Activated CD4-positive, CD25-positive, alpha-beta regulatory T cell treated with anti-CD3 and anti-CD28 coated beads, Interleukin-2, amount 50 U/mL, for 24 hours (primary cell): ENCODE measurements at places on chromosomes 12 and 14.

DNA sequence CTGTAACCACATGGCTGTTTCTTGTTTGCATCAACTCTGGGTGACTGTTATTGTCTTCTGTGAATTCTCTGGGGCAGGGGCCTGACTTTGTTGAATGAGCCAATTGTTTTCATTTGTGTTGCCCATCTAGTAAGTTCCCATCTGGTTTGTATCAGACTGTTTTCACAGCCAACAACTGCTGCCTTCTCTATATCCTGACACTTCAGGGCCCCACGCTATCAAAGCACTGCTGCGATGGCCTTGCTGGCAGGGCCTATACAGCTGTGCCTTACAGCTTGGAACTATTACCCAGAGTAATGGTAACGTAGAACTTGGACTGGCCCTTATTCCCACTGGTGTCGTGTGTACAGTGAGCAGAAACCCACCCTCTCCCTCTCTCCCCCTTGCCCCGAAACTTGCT, 104.3 kb upstream of the DACT1 start:
- no peak for ATAC-seq

DNA sequence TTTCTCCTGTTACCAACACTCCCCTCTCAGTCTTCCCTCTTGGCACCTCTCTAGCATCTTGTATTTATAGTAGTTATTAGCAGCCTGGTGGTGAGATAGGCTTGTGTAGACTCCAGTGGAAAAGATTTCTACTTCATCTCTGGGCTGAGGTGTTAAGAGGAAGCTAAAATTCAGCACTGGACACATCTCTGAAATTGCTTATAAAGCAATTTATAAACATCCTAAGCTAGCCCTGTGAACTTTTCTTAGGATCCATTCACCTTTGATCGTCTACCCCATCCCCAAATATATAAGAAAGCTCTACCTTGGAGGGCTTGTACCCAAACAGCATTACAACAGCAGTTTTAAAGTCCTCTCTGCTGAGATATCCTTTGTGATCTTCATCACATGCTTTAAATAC, 928 bp downstream of the EFCAB11 start:
- no peak for ATAC-seq

GRCh38 chr12:11877102-11877826, 193.5 kb upstream of the BCL2L14 start:
- ATAC-seq: no peak

DNA sequence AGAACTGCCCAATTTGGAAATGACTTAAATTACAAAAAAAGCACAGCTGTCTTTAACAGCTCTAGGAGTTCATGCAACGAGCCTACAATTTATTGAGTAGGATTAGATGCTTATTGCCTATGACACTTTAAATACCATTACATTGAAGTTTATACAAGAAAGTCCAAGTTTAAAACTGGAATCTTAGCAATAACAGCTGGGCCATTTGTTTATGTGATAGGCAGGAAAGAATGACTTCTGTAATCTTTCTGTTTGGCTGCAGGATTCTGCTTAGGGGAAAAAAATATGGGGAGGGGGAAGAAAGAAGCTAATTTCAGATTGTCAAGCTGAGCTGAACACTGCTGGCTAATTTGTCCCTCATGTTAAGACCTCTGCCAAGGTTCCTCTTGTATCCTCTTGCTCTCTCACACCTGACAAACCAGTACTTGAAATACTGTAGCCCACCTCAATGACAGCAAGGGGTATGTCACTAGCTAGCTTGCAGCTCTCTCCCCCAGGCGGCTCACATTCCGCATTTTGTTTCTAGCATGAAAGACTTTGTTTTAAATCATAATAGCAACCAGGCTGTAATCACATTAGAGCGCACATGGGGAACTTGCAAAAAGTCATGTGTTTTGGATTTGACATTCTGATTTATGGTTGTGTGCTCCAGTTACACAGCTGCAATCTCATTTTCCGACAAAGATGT, 384.8 kb downstream of the BMP4 start:
- no peak for ATAC-seq

DNA sequence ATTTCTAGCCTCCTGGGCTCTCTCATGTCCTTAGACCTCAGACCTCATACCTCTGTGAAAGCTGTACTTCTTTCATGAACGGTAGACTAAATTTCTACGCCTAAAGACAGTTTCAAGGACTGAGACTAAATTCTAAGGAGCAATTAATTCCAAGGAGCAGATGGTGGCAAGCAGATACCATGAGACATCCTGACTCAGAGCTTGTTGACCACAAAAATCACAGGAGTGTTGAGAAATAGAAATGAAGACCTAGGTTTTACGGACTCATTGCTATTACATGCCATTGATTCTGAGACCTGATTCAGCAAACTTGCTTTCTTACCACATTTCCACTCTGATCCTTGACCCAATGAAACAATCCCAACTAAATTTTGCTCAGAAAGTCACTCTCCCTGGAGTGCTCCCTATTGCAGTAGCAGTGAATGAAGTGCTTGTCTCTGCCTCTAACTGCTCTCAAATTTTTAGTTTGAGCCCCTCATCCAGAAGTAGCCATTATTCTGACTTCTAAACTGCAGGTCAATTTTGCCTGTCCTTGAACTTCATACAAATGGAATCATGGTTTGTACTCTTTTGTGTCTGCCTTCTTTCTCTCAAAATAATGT, 52.0 kb downstream of the PEX5 start:
- ATAC-seq: no peak

- no peak for ATAC-seq
Measured at GRCh38 chr12:64616201-64616600, 5.9 kb downstream of the RASSF3 start.

DNA sequence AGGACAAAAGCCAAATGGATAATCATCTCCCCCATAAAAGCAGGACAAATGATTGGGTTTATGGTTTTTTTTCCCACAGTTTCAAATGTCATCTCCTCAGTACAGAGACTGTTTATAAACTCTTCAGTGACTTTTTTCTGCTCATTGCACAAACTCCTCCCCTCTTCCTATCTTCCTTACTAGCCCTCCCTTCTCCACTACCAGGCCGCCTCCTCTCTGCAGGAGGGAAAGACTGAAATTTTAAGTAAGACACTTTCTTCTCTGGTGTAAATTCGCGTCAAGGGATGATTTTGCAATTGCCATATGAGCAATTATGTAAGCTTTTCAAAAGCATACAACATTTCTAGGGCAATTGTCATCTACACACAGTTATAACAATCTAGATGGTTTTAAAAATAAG, 37.0 kb downstream of the BTG1 start:
- no peak for ATAC-seq

DNA sequence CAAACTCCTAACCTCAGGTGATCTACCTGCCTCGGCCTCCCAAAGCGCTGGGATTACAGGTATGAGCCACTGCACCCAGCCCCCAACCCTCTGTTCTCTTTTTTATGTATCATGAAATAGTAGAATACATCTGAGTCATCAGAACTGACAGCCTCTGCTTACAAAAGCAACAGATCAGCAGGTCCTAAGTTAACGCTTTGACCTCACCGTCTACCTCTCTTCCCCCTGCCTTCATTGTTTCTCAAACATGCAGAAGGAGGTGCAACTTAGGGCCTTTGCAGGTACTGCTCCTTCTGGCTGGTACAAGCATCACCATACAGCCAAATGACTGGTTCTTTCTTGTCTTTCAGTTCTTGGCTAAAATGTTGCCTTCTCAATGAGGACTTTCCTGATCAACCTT, 249.2 kb downstream of the PAWR start:
- no peak for ATAC-seq

DNA sequence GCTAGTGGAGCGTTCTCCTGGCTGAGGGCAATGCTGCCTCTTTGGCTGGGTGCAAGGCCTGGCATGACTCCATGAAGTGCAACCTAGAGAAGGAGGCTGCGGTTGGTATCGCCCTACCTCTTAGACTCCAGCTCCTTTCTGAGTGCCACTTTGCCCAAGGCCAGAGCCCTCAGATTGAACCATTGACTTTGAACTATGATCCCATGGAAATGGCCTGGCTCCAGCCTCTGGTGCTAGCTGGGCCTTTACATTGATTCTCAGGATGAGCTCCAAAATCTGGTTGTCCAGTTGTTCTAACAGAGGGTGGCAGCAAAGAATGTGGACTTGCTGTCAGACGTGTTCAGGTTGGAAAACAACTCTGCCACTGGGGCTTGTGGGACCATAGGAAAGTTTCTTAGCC, 16.1 kb upstream of the SMOC1 start:
- ATAC-seq: no peak

- no peak for ATAC-seq
Measured at GRCh38 chr12:60522684-60523400, 927.0 kb downstream of the SLC16A7 start.

DNA sequence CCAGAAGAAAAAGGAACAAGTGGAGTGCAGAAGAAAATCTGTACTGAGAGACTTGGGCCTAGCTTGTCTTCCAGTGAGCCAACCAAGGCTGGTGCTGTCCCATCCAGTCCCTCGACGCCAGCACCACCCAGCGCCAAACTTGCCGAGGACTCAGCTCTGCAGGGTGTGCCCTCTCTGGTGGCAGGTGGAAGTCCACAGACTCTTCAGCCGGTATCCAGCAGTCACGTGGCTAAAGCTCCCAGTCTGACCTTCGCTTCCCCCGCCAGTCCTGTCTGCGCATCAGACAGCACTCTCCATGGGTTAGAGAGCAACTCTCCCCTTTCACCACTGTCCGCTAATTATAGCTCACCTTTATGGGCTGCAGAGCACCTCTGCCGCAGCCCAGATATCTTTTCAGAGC, 15.6 kb downstream of the CIPC start:
- ATAC-seq: no peak

- peak; percentile 28 for ATAC-seq
Measured at GRCh38 chr12:26749781-26750180, 83.2 kb downstream of the ITPR2 start.

GRCh38 chr12:124397807-124398577, 103.1 kb downstream of the RFLNA start:
- no peak for ATAC-seq

- ATAC-seq: no peak
Measured at GRCh38 chr14:69819607-69820006, 22.6 kb upstream of the SLC10A1 start.

GRCh38 chr12:69000540-69001243, 67.7 kb upstream of the CPM start:
- ATAC-seq: no peak

DNA sequence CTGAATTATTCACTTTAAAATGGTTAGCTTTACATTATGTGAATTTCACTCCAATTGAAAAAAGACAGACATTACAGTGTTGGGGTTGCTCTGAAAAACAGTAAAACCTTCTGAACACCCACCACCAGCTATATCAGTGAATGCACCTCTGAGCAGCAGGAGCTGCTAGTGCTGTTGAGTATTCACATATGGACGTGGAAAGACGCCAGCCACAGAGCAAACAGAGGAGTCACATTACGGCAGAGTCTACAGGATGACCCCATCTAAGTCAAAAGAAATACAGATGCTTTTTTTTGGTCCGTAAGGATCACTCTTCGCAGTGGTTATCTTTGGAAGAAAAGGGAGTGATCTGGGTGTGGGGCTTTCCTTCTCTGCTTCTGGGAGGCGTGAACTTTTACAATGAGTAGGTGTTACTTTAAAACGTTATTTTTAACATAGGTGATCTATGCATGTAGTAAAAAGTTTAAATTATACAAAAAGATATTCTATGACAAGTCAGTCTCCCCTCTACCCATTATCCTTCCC, 4.5 kb downstream of the HVCN1 start:
- no peak for ATAC-seq

DNA sequence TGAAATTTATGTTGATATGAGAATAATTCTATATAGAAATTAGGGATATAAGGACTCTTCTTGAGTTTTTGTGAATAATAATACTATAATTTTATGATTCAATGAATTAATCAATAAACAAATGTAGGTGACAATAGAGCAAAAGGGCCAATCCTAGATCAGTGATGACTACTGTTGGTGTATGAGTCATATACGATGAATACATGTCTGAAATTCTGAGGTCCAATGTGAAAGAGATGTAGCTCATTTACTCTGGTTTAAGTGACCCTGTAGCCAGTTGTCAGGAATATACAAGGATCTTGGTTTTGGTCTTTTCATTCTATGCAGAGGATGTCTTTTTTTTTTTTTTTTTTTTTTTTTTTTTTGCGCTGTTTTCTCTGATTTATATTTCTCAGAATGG, 72.1 kb upstream of the RTL1 start:
- ATAC-seq: no peak

DNA sequence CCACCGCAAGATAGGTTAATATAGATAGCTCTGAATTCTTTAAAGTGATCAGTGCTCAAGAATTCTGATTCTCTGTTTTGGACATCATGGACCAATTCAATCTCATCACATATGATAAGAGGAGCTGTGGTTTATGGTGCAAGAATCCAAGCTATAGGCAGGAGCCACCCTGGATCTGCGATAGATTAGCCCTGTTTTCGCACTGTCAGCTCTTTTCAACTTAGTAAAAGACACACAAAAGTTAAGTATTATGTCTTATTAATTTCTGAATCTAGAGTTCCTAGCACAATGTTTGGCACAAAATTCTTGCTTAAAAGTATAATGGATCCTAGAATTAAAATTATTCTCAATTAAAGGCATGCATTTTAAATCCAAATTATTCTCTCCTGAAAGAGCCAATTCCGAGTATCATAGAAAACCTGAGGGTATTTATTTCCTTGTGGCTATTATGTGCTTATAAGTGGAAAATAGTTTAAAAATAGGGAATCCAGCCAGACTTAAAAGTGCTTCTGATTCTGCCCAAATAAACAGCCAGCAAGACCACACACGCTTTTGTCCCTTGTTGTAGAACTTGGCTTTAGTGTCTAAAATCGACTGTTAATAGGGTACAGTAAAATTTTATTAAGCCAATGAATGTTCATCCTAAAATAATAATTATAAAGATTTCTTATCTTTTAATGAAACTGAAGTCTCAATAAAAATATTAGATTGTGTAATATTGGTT, 184.9 kb upstream of the FLRT2 start:
- ATAC-seq: no peak

GRCh38 chr14:83575301-83575700, 1954.6 kb upstream of the FLRT2 start:
- no peak for ATAC-seq

DNA sequence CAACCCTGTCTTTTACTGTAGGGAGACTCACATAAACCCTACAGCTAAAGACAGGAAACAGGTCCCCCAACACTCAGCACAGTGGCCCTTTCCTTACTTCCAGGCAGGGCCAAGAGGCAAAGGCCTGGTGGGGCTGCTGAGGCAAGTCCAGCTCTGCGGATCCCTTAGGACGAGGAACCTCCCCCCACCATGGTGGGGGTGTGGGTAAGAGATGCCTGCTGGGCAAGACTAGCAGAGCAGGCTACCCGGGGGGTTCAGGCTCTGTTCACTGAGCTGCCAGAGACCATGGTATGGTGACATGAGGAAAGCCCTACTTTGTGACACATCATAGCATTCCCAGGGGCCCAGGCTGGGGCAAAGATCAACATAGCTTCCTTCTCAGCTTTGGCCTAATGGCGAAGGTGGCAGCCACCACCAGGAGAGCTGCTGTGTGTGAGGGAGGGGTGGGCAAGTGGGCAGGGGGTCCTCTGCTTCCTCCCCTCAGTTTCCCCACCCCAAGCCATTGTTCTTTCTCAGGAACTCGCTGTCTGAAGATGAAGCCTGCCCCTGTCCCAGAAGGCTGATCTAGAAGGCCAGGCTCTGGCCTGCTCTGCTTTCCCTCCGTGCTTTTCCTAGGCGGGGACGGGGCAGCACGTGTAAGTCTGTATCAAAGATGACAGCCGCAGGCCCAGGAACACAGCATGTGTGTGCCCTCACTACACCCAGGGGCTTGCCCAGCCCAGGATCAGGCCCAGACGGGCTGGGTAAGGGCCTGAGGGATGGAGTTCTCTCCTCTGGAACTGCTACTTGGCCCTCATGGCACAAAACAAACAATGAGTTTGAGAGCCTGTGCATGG, 10.1 kb upstream of the TINF2 start:
- no peak for ATAC-seq

- ATAC-seq: no peak
Measured at GRCh38 chr12:44851586-44851985, 24.5 kb downstream of the NELL2 start.
